NAMALWA (cell line): ENCODE measurements at places on chromosomes 7 and 10.

GRCh38 chr10:118369641-118370205, 27.6 kb upstream of the FAM204A start:
- no peak for DNase-seq

GRCh38 chr7:114413761-114414155, 857 bp upstream of the FOXP2 start:
- no peak for DNase-seq

DNA sequence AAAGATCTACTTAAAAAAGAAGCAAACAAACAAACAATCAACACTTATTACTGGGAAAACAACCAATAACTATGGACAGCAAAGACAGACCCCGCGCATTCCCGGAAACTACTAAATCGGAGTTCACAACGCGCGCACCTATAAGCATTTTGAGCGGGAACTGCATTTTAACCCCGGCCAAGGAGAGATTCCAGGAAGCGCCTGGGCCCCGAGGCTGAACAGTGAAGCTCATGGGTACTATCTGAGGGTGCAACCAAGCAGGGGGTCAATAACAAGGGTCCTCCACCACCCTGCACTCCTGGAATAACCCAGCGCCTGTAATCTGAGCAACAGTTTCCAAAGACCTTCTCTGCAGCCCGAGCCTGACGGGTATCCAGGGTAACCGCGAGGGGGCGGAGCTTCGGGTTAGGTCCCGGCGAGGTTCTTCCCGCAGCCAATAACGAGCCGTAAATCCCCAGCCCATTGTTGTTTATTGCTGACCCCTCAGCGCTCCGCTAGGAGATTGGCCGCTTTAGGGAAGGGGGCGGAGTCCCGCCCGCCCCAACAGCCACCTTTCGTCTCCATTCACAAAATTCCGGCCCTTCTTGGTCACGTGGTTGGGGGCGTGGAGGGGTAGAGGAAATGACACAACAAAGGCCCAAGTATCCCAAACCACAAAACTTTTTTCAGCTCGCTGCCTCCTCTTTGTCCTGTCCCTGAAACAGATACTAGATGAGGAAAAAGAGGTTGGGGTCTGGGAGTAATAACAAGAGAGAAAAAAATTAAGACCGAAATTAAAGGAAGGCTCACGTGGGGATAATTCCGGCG, 1.7 kb upstream of the ETV1 start:
- no peak for DNase-seq

DNA sequence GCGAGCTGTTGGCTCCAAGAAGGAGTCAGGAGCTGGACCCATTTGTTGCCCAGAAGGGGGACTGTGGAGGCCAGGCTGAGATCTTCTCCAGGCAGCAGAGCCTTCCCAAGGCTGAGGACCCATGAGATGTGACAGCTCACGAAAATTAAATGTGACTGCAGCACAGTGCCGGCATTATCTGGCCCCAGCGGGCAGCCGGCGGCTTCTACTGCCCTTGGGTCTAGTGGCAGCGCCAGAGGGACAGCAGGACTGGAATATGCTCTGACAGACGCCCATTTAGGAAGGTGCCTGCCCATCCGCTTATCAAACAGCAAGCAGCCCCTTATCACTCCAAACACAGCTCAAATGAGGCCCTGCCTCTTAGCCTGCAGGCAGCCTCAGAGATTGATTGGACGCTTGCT, 122.9 kb upstream of the LYZL2 start:
- no peak for DNase-seq

GRCh38 chr7:89839329-89839728, 314.9 kb upstream of the STEAP1 start:
- peak; percentile 39 for DNase-seq
